Activated T-cell treated with anti-CD3 and anti-CD28 coated beads, Interleukin-2, amount 50 U/mL, for 48 hours (primary cell): ENCODE measurements at places on chromosomes 1 and 21.
A peak's percentile ranks its signal among the peaks of the same experiment; 100 is the strongest.

DNA sequence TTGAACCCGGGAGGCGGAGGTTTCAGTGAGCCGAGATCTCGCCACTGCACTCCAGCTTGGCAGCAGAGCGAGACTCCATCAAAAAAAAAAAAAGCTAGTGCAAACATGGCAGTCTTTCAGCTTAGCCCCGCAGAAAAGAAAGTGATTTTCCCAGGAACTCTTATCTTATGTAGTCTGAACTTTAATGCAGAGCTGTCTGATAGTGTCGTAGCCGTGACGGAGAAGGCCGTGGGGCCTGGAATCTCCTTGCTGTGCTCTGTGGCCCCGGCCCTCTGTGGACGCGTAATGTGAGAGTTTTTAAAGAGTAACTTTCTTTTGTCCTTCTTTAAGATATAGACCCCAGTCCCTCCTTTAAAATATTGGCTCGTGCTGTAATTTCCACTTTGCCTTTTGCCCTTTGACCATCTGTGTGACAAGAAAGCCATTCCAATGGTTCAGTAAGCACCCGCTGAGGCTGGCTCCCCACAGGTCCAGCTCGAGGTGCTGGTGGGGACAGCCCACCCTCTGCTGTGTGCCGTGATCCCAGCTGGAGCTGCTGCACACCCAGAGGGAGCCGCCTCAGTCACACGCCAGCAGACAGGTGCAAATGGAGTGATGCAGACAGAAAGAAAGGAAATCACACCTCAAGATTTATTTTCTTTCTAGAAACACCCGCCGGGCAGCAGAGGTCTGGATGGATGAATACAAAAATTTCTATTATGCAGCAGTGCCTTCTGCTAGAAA lies 164.0 kb downstream of the PGBD5 start:
- DNase-seq = no peak

DNA sequence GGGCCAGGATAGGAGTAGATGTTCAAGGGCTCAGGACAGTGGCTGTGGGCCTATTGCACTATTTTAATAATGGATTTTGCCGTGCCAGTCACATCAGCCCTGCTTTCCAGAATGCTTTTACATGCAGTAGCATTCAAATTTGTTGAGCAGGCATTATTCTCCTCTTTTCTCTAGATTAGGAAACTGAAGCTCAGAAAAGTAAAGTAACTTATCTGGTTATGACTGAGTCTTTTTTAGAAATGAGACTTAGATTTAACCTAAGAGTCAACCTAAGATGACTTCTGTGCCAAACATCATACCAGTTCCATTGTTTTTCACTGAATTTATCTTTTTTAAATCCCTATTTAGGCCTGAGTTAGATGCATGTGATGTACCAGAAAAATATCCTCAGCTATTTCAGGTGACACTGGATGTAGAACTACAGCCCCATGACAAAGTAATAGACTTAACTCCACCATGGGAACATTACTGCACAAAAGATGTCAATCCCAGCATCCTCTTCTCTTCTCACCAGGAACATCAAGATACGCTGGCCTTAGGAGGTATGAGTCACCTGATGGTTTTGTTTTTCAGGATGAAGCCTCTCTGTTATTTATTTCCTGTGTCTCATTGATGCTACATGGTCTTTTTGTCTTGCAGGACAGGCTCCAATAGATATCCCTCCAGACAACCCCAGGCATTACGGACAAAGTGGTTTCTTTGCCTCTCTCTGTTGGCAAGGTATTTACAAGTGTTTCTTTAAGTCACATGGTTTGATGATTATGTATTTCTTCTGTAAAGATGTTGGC lies 31.4 kb upstream of the LEPR start:
- no peak for DNase-seq

DNA sequence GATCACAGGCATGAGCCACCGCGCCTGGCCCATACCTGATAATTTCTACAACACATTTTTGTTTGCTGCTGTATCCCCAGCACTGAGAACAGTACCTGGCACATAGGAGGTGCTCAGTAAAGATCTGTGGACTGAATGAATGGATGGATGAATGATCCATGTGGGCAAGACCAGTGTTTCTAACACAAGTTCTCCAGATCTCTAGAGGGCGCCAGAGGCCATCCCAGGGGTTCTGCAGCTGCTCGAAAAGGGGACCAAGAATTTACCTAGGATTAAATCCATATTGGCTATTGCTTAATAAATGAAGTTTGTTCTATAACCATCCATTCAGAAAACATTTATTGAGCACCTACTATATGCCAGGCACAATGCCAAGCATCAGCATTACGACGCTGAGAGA lies 167.7 kb downstream of the ACTL8 start:
- DNase-seq = peak; percentile 17

GRCh38 chr1:185568155-185569123 lies 165.8 kb upstream of the HMCN1 start:
- DNase-seq = no peak

GRCh38 chr1:199546323-199546722 lies 481.2 kb upstream of the NR5A2 start:
- no peak for DNase-seq

DNA sequence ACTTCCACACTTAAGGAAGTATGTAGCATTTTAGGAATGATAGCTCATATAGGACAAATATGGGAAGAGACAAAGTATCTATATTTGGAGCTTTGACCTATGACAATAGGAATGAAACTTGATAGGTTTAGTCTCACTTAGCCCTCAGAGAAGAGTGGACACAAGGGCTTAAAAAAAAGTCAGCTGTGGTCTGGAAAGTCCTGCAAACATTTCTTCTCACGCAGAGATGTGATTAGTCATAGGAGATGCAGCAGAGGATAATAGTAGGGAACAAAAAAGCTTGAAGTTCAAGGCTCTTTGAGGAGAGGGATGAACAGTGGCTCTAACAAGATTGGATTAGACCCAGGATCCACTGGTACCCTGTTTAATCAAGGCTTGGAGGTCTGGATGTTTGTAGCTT lies 14.8 kb upstream of the RNF220 start:
- DNase-seq = no peak

DNA sequence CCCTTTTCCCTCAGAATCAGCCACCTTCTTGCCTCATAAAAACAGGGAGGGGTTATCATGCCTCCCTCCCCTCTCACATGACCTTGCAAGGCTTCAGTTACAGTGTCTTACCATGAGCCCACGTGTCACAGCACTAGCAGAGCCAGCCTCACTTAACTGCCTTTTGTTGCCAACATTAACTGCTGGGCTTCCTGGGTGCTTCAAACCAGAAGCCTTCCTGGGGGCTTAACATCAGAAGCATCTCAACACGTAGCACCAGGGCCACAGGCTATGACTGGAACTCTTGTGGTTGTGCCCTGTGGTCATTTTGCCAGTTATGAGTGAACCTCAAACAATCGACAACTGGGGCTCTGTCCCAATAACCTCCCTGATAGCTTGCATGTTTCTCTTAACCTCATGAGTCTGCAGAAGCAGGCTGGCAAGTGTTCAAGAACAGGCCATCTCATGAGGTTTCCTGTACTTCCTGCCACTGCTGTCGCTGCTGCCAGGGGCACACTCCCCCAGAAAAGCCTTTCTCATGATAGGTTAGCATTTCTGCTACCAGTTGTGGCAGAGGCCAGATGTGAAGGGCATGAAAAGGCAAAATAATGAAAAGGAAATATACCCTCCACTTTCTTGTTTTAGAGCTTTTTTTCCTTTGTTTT lies 132.2 kb downstream of the GLUL start:
- DNase-seq = peak; percentile 64

DNA sequence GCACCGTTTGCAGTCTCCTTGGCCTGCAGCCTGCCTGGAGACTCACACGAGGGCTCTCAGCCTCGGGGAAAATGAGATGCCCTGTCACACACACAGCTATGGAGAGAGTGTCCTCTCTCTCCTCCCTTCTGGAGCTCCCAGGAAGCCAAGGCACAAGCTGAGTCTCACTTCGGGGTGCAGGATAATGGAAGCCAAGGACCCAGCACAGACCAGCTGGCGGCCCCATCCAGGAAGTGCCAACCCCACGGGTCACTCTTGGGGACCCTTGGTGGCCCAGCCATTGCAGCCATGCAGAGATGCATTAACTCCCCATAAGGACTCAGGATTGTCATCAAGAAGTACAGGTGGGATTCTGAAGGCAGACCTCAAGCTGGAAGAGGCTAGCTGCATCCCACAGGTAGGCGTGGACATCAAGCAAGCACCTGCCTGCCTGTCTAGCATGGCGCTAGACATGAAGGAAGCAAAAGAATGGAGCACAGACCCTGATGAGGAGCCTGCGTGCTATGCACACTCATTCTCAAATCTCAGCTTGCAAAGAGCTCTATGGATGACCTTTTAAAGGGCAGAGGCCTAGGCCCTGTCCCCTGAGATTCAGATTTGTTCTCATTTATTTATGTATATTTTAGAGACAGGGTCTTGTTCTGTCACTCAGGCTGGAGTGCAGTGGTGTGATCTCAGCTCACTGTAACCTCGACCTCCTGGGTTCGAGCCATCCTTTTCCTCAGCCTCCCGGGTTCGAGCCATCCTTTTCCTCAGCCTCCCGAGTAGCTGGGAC lies 49.9 kb downstream of the IRF2BP2 start:
- DNase-seq = no peak

DNA sequence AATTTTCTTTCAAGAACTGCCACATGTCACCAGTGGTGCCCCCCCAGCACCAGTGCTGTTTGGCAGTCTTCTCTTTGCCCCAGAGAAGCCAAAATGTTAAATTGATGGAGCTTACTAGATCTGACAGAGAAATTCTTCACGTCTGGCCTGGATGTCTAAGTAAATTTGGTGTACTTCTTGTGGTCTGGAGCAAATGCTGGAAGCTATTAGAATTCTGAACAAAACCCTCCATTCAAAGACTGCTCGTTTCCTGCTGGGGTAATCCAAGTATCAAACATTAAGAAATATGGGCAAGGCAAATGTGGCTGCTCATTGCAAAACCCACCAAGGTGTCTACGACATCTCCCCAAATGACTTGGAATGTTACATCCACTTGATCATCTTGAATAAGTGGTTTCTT lies 92.3 kb downstream of the ROR1 start:
- DNase-seq = no peak

DNA sequence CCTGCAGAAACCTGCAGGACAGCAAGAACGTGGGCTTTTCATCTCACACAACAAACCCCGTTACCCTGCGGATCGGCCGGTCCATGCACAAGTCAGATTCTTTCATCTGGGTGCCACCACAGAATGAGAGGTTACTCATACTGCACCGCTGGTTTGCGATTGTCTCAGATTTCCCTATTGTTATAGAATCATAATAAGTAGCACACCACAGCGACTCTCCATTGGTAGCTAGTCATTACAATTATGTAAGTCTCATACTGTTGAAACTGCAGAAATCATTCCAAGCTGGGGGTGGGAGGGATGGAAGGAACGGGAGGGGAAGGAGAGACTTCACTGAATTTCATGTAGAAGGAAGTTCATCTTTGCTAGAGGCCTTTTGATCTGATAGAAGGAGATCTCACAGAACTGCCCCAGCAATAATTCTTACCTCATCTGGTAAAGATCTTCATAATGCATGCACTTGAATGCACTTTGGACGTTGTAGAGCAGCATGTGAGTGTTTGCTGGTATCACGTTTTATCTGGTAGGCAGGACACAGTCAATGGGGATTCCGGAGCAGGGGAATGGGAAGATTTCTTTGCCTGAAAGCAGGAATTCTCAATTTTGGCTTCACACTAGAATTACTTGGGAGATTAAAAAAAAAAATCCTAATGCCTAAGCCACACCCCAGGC lies 221.1 kb downstream of the KIF26B start:
- no peak for DNase-seq

GRCh38 chr21:44378646-44379514 lies 25.5 kb downstream of the TRPM2 start:
- DNase-seq = no peak

DNA sequence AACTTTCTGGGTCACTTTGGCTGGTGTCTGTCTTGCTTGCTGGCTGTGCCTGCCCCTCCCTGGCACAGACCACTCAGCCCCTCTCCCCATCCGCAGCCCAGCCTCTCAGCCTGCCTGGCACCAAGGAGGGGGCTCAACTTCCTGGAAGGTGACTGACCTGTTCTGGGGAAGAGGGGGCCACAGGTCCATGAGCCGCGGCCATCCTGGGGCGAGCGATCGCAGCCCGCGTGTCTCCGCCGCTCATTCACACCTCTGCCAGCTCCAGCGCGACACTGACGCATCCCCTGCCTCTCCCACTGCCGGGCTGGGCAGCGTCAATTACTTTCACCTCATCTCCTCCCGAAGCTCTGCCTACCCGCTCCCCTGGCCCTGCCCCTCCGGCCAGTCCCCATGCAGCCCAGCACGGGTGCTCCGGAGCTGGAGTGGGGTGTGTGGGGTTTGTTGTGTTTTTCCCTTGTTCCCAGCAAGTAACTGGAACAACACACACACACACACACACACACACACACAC lies 14.3 kb downstream of the SLC6A9 start:
- DNase-seq = no peak

DNA sequence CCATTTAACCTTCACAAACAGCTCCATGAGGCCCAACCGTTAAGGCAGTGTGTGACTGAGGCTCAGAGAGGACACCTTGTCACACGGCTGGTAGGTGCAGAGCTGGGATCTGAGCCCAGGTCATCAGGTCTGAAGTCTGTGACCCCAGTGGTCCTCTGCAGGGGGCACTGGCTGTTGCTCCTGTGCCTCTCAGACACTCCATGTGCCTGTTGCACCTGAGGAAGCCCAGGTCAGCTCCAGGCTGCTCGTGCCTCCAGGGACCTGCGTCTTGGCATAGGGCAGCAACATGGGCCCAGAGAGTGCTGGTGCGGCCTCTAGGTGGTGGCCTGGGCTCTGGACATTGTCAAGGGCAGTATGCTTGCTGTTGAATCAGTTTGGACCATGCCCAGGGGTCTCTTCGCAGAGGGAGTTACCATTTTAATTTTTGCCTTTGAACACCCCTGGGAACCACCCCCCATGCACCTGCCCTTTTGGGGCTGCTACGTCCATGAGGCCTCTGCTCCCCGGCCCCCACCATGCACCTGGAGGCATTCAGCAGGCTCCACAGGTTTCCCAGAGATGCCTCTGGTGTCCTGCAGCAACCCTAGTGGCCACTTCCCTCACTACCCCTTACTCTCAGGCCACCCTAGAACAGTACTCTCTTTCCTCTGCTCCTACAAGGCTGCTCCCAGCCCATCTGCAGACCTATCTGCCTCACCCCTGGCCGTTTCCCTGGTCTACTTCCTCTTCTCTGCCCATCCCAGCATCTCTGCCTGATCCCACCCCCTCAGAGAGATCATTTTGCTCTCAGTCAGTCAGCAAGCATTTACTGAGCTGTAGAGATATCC lies 25.2 kb upstream of the EPS8L3 start:
- no peak for DNase-seq
